T1000 (cell line): ENCODE measurements at places on chromosomes 7 and 10.

DNA sequence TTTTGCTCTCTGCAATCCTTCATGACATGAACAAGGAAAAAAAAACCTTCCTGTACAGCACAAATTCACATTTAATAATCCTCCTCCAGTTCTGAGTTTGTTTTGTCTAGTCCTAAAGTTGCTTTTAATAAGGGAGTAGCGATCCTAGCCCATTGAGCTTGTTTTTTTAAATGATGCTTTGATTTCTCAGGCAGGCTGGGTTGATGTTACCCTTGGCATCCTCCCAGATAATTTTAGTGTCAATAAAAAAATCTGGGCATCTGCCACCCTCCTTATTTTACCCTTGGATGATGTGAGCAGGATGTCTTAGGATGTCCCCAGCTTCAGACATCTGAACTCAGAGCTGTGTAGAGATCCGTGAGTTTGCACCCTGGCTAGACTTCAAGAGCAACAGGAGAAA, 33.9 kb upstream of the PROSER2 start:
- DNase-seq = no peak

DNA sequence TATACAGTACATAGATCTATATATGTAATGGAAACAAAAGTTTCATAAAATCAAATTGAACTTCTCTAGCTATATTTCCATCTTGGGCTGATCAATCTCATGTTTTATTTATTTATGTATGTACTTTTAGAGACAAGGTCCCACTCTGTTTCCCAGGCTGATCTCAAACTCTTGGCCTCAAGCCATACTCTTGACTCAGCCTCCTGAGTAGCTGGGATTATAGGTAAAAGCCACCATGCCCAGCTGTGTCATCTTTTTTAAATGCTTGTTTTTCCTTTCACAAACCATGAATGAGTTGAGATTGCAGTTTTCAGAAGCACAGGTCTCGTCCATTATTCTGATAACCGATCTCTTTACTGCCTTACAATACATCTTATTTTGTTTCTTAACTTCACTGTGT, 400.9 kb downstream of the KCNMA1 start:
- DNase-seq = no peak

DNA sequence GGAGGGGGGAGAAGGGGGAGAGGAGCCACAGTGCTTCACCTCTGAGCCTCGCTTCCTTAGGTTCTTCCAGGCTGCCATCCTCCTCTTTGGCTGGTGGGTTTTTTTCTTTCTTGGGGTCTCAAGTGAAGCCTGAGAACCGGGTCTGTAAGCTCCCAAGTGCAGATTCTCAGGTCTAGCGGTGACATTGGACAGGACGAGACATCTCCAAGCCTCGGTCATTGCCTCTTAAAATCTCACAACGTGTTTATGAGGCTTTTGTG, 817 bp upstream of the IL15RA start:
- no peak for DNase-seq

DNA sequence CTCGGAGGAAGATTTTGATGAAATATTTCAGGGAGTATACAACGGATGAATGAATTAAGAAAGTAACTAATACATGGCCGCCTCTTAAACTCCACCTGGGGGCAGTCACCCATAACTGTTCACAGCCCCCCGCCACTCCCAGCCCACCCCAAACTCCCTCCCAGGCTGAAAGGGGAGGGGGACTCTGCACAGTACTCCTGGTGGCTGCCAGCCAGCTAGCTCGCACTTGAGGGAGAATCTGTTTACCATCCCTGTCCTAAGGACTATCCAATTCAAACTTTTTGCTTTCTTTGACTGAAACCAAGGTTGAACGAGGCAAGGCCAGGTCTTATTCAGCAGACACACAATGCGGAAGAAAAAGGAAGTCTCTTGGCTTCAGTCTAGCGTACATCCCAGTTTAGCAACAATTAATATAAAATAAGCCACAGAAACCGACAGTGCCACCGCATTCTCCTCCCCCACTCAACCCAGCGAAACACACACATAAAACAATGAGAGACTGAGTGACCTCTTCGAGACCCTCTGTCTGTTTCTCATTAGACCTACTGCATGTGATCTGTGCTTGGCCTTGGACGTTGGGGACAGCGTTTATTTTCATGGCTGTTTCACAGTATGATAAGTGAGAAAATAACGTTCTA, 219.5 kb downstream of the GLI3 start:
- DNase-seq = no peak

GRCh38 chr7:100013328-100013676, 2.1 kb upstream of the ZKSCAN1 start:
- no peak for DNase-seq

DNA sequence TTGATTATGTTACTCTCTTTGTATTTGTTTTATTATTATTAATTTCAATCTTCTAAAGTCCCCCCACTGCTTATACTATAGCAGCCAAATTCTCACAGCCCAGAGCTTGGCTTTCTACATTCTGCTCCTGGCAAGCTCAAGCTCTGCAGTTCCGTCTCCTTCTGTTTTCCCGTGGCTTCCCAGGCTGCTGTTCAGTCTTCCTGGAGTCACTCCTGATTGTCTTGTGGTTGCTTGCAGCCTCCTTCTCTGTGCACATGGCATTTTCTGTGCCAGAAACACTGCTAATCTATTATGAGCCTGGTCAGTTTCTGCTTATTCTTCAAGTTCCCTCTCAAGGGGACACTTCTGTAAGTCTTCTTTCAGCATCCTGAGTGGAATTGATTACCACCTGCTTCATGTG, 533.7 kb upstream of the IGFBP3 start:
- DNase-seq = no peak
